ENCODE measurements at places on chromosomes 7 and 10.

DNA sequence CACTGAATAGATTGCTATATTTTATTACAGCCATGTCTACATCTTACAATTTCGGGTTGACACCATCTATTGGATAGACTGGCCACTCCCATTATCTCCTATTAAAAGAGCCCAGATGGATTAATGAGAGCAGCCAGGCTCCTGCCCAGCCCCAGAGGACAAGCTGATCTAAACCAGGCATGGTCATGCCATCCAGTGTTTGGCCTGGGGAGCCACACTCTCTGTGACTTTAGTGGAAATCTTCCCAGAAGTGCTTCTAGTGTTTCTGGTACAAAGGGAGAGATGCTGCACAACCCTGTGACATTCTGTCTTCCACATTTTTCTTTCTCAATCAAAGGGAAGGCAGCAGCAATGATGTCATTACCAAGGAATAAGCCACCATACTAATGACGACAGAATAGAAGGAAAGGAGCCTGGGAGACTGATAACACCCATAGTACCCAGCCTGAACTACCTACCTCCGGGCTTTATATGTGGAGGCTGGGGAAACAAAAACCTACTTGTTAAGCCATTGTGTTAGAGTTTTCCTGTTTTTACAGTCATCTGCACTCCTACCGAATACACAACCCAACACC, 5.0 kb downstream of the NEBL start:
- no peaks in the 10 kb centered on the region for H3K36me3 ChIP-seq
- no peak overlapping the region for H3K4me3 ChIP-seq
- no peaks in the 10 kb centered on the region for H3K4me1 ChIP-seq

GRCh38 chr7:47661051-47661714, 79.3 kb upstream of the TNS3 start:
- H3K4me1 ChIP-seq, result no peaks in the 10 kb centered on the region
- H3K4me3 ChIP-seq, result no peak overlapping the region
- H3K27ac ChIP-seq, result no peak overlapping the region
- no peak for DNase-seq
- no peaks in the 10 kb centered on the region for H3K36me3 ChIP-seq
- H3K27me3 ChIP-seq, result no peaks in the 10 kb centered on the region

GRCh38 chr7:134298902-134299683, 17.6 kb downstream of the SLC35B4 start:
- peaks cover 41% of the 10 kb centered on the region for H3K36me3 ChIP-seq
- peak; percentile 61 for DNase-seq
- no peak overlapping the region for H3K27ac ChIP-seq
- no peaks in the 10 kb centered on the region for H3K4me1 ChIP-seq

DNA sequence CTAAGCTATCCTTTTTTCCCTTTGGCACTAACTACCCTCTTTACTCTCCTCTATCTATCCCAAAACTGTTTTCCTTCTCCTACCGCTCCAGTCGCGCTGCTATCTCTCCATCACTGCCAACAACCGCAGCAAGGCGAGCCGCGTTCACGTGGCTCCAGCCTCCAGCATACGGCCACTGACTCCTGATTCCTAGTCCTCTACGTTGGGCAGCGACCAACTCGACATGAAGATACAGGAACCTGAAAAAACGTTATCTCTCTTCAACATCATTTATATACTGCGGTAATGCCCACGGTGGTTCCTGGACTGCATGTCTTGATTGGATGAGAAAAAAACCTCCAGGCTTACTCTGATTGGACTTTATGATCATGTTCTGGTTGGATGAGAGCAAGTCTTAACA, 129.5 kb downstream of the ZNF716 start:
- DNase-seq, result no peak
- H3K27me3 ChIP-seq, result no peaks in the 10 kb centered on the region
- H3K36me3 ChIP-seq, result no peaks in the 10 kb centered on the region
- no peaks in the 10 kb centered on the region for H3K4me1 ChIP-seq
- H3K4me3 ChIP-seq, result no peak overlapping the region

DNA sequence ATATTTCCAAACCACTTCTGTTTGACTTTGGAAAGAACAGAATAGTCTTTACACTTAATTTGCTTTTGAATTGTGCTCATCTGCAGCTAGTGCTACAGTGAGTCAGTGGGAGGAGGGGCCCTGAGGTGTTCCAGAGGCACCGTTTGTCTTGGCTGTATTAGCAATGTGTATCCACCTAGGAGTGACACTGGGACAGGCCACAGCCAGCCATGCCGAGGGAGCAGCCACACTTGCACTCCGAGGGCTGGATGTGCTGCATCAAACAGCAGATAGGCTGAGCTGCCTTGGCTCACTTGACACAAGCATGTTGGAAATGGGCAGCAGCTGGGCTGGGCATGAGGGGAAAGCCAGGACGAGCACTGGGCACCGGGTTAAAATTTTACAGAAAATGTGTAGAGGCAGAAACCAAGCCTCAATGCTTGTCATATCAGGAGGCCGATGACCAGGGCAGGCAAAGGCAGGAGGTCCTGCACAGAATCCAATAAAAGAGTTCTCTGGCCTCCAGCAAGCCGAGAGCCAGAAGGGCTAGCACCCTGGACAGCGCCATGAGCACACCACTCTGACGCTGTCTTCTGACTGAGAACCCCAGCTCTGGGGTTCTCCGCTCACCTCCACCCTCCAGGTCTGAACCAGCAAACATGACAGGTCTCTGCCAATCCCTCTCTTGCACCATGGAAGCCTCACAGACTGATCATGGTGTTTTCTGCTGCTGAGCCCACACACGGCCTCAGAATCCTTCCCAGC, 163.3 kb downstream of the GRID1 start:
- no peaks in the 10 kb centered on the region for H3K36me3 ChIP-seq
- no peak overlapping the region for H3K4me3 ChIP-seq
- peak; percentile 40 for DNase-seq
- H3K27ac ChIP-seq, result no peak overlapping the region
- H3K4me1 ChIP-seq, result no peaks in the 10 kb centered on the region
- H3K27me3 ChIP-seq, result no peaks in the 10 kb centered on the region

DNA sequence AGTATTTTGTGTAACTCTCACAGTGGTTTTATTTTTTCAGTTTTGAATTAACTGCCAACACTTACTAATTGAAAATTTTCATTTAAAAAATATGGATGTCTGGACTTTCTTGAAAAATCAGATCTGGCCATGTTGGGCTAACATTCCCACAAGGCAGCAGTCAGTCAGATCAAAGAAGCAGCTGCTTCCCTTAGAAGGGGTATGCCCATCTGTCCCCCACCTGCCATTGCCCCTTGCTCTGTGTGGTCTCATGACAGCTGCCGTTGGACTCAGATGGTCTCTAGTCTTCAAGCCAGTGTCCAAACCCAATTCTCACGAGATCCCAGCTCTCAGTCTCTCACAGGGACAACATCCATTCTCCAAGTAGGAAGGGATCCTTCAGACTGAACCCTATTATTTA, 212.1 kb upstream of the GHITM start:
- H3K4me3 ChIP-seq, result no peak overlapping the region
- H3K4me1 ChIP-seq, result no peaks in the 10 kb centered on the region
- DNase-seq, result no peak
- H3K27me3 ChIP-seq, result no peaks in the 10 kb centered on the region

GRCh38 chr10:99532687-99533495, at the start of gene NKX2-3:
NKX2-3 (plus strand) TSS chr10:99532942; CDS start chr10:99533132, 190 bp downstream.
- H3K4me3 ChIP-seq, result peak within 1 kb of the TSS; percentile 37
- H3K36me3 ChIP-seq, result no peaks in the 10 kb centered on the region
- peaks cover 24% of the 10 kb centered on the region for H3K27me3 ChIP-seq
- H3K4me1 ChIP-seq, result peaks cover 5% of the 10 kb centered on the region
- DNase-seq, result peak; percentile 81
- H3K27ac ChIP-seq, result peak within 1 kb of the TSS; percentile 86

GRCh38 chr7:149776289-149776688, 2.9 kb upstream of the ZNF467 start:
- DNase-seq, result peak; percentile 65
- H3K4me3 ChIP-seq, result no peak overlapping the region
- H3K4me1 ChIP-seq, result peaks cover 26% of the 10 kb centered on the region
- no peaks in the 10 kb centered on the region for H3K36me3 ChIP-seq

GRCh38 chr7:47548546-47548945, 33.4 kb downstream of the TNS3 start:
- H3K4me1 ChIP-seq, result peaks cover 5% of the 10 kb centered on the region
- H3K27me3 ChIP-seq, result no peaks in the 10 kb centered on the region
- H3K4me3 ChIP-seq, result no peak overlapping the region
- no peak overlapping the region for H3K27ac ChIP-seq

GRCh38 chr10:131670341-131670740, 230.5 kb upstream of the PPP2R2D start:
- peak; percentile 28 for DNase-seq
- no peak overlapping the region for H3K27ac ChIP-seq
- no peaks in the 10 kb centered on the region for H3K4me1 ChIP-seq
- H3K4me3 ChIP-seq, result no peak overlapping the region
- H3K36me3 ChIP-seq, result no peaks in the 10 kb centered on the region
- no peaks in the 10 kb centered on the region for H3K27me3 ChIP-seq

DNA sequence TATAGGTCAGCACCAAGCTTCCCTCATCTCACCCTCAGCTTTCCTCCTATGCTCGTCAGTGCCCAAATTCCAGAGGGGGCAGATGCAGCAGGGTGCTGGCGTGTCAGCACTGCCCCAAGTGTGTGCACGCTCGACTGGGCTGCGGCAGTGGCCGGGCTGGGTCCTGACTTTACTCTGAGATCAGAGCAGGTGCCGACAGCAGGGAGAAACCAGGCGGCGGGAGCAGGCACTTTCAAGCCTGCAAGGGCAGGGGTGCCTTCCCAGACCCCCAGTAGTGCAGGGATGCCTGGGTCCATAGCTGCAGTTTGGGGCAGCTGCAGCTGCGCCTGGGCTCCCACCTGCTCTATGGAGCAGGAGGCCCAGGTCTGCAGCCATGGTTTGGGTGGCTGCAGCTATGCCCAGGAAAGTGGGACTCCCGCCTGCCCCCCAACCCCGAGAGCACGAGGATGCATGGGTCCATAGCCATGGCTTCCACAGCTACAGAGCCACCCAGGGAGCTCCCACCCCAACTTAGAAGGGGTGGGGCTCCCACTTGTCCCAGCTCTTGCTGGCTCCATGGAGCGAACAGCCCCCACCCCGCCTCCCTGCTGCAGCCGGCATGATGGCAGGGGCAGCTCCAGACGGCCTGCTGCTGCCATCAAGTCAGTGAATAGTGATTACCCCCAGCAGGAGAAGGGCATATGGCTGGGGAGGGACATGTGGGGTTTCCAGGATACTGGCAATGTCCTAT, 199.2 kb upstream of the KMT2E start:
- H3K4me3 ChIP-seq, result no peak overlapping the region
- H3K27ac ChIP-seq, result no peak overlapping the region
- H3K27me3 ChIP-seq, result no peaks in the 10 kb centered on the region

GRCh38 chr10:7409045-7409731, 1.6 kb downstream of the SFMBT2 start:
- H3K4me3 ChIP-seq, result peak overlapping the region; percentile 68
- DNase-seq, result peak; percentile 47
- no peaks in the 10 kb centered on the region for H3K27me3 ChIP-seq
- peak overlapping the region; percentile 78 for H3K27ac ChIP-seq

DNA sequence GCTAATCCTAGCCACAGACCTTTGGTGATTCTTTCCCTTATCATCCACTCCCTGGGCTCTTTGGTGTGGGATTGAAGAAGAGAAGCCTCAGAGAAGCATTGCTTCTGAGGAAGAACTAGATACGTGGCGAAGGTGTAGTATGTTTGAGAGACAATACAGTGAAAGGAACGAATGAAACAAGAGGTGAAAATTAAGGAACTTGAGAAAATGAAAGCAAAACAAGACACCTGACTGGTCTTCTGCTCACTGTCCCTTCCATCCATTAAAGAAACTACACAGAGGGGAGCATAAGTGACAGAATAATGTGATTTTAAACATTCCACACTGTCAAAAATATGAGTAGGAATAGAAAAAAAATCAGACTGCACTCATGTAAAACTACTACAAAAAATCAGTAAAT, 219.6 kb upstream of the NPSR1 start:
- H3K4me3 ChIP-seq, result no peak overlapping the region
- H3K4me1 ChIP-seq, result no peaks in the 10 kb centered on the region
- H3K27ac ChIP-seq, result no peak overlapping the region
- no peaks in the 10 kb centered on the region for H3K27me3 ChIP-seq

DNA sequence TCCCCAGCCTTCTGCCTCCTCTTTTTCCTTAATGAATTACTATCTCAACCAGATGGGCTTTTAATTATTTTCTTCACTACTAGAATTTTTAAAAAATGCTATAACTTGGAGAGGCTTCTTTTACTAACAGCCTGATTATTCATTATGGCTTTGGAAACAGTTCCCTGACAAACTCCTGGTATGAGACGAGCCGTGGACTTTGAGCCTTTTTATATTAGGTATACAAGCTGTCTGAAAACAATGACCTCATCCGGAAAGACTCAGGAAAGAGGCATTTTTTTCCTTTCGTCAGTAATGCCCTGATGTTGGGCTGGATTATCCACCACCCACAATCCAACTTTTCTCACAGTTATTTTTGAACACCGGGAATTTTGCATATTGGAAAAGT, 26.7 kb upstream of the ABLIM1 start:
- H3K27ac ChIP-seq, result peak overlapping the region; percentile 3
- peak; percentile 55 for DNase-seq
- no peak overlapping the region for H3K4me3 ChIP-seq
- no peaks in the 10 kb centered on the region for H3K4me1 ChIP-seq

DNA sequence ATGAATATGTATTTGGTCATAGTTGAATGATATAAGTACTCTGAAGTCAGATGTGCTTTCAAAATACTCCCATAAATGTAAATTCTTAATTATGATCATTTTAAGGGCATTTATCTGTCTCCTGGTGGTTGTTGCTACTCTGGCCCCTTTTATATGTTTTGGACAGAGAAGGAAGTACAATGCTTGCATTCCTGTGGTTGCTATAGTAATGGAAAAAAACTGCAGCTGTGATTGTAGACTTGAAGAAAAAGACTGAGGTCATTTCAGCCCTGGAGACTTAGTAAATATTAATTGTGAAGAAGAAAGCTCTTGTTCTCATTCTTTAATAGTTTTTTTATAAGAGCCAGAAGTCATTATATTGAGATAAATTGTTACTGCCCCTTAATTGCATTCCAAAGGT, 70.2 kb upstream of the FERD3L start:
- no peak overlapping the region for H3K4me3 ChIP-seq
- no peak overlapping the region for H3K27ac ChIP-seq
- H3K36me3 ChIP-seq, result no peaks in the 10 kb centered on the region
- H3K27me3 ChIP-seq, result no peaks in the 10 kb centered on the region
- H3K4me1 ChIP-seq, result no peaks in the 10 kb centered on the region
- DNase-seq, result no peak

DNA sequence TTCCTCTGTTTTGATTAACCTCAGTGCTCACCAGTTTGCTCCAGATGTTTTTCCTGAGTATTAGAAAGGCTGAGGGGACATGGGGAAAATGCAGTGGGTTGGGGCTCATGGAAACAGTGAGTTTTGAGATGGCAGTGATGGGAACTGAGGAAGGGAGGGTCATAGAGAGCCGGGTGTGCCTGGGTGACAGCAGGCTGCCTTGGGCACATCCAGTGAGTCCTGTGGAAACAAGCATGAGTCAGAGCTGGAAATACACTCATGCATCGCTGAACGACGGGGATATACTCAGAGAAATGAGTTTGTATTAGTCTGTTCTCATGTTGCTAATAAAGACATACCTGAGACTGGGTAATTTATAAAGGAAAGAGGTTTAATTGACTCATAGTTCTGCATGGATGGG, 202.2 kb downstream of the TMEM178B start:
- no peaks in the 10 kb centered on the region for H3K27me3 ChIP-seq
- no peak overlapping the region for H3K4me3 ChIP-seq
- no peaks in the 10 kb centered on the region for H3K4me1 ChIP-seq
- H3K27ac ChIP-seq, result no peak overlapping the region
- no peaks in the 10 kb centered on the region for H3K36me3 ChIP-seq
- no peak for DNase-seq
